RKO (cell line): ENCODE measurements at places on chromosomes 3 and 15.

- DNase-seq: no peak
These were observed 15.5 kb downstream of the BMF start for GRCh38 chr15:40092979-40093869.

GRCh38 chr15:90001062-90001682, at the start of gene ZNF710:
TSS of gene ZNF710 (plus strand) at chr15:90001324. CDS start at chr15:90067138, 65,814 bp downstream.
- peak; percentile 52 for DNase-seq

DNA sequence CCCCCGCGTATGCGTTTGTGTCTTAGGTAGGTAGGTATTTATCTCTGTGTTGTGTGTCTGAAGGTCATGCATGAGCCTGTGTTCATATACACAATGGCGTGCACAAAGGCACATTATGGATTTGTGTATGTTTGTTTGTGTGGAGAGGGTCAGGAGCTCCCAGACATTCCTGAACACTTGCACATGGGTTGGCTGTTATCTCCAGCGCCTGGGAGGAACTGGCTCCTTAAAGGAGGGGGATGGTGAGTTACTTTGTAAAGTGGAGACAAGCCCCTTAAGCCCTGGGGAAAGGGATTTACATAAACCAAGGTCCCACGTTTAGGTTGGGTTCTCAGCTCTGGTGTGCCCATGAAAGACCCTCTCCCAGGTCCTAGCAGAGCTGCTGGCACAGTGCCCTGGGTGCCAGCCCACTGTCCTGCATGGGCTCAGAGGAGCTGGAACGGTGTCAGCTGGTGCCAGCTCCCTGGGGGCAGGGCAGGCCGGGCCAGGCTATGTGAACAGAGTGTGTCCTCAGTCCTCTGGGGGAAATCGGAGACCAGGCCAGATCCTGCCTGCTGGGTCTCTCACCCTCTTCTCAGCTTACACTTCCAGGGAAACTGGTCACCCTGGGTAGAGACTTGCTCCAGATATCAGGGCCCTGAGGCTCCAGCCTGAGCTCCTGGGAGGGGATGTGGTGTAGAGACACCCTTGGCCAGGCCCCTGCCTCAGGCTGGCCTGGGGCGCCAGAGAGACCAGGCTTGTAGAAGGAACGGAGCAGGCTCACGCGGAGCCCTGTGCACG, 25.1 kb downstream of the SNX33 start:
- no peak for DNase-seq

GRCh38 chr3:119570229-119570628, 9.1 kb upstream of the ADPRH start:
- no peak for DNase-seq

DNA sequence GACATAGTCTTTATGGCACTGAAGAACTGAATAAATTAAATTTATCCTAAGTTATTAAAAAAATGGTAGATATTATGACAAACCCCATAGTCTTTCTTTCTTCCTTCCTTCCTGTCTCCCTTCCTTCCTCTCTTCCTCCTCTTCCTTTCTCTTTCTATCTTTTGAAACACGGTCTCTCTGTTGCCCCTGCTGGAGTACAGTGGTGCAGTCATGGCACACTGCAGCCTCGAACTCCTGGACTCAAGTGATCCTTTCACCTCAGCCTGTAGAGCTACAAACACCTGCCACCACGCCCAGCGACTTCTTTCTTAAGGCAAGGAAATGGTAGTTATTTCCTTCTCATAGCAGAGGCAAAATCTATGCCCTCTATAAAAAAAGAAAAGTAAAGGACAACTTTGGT, 354.6 kb downstream of the GAP43 start:
- DNase-seq: no peak

DNA sequence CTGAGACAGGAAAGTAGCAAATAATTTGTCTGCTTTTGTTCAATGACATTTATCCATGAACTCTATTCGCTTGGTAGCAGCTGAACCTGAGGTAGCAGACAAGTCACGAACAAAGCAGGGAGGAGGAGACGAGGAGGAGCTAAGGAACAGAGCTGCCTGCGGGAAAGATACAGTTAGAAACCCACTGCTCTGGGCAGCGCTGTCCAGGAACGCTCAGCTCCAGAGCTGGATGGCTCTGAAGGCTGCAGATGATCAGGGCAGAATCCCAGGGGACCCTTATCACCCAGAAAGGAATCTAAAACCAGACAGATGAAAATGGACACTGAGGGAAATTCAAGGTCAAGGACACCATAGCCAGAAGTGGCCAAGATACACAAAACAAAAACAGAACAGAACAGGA, 257.8 kb downstream of the CD47 start:
- no peak for DNase-seq

DNA sequence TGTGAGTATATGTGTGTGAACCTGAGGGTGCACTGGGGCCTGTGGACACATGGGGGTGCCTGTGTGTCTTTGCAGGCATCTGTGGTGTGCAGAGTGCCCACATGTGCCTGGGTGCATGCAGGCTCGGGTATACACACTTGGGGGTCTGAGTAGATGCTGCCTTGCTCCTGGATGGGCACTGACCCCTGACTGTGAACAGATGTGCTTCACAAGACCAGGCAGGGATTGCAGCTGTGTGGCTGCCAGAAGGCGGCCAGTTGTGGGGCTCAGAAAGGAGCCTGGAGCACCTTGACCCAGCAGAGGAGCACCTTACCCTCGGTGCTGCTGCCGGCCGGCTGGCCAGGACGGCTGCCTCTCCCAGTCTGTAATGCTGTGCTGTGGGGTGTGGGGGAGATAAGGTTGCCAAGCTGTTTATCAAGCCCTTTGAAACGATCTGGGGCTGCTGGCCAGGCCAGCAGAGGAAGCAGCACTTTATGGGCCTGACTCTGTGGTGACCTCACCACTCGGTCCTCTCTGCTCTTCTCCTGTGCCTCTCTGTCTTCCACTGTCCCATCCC, 55.5 kb upstream of the MRPS22 start:
- no peak for DNase-seq

- DNase-seq: no peak
These were observed 654.2 kb downstream of the OTOL1 start for GRCh38 chr3:162150790-162151189.

- DNase-seq: no peak
These were observed 1178.7 kb upstream of the GBE1 start for GRCh38 chr3:82940124-82940523.

DNA sequence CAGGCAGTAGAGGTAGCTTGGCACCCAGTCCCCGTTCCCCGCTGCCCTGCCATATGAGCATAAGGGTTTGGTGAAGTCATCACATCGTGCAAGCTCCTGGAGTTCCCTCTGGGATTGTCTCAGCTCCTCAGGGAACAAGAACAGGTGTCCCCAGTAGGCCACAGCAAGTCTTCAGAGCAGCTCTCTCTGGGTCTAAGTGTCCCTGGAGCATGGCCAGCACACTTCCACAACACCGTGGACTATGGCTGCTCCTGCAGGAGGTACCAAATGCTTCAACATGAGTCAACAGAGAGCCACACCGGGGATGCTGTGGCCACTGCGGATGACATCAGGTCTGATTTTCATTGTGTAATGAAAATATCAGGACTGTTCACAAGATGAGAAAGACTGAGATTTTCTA, 23.1 kb downstream of the ABHD6 start:
- no peak for DNase-seq

- DNase-seq: no peak
These were observed 137.5 kb downstream of the XXYLT1 start for GRCh38 chr3:195133462-195133861.

DNA sequence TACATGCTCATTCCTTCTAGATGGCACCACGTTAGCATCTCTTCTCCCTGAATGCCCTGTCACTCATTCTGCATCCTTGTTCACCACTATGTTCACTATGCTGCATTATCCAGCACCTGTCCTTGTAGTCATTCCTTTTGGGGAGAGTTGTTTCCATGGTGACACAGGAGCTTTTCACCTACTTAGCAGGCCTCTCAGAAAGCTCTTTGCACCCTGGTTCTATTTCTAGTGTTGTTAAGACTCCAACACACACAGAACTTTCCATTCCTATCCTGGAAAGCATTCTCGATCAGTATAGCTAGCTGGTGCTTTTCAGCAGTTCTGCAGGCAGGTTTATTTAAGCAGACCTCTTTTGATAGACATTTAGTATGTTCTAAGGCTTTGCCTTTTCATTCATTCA, 6.7 kb upstream of the RPL14 start:
- DNase-seq: no peak

DNA sequence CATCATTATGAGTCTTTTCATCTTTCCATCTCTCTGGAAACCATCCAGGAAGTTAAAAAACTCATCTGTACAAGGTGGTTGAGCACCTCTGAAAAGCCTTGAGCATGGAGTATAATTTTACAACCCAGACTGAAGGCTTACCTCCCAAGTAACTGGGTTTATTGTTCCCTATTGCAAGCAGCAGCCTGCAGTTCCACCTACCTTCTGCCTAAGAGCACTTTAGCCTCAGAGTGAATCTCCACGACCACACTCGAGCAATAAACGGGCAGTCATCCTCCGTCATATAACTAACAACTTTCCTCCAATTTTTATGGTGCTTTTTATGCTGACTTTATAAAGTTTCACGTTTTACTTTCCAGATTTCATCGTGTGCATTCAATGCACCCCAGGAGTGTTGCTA, 32.8 kb downstream of the OSBPL10 start:
- no peak for DNase-seq

DNA sequence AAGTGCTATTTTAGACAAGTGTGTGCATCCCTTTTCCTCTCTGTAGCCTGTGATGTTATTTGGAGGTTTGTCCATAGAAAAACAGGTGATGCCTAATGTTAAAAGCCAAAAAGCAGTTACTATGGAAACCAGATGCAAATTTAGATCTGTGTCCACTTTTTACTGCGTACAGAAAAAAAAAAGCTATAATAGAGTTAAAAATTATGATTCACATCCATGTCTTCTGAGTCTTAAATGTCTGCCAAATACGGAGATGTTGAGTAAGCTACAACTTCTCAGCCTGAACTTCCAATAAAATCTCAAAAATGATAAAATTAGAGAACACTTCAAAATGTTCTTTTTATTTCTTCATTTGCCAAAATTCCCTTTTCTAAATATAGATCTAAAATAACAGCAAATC, 74.2 kb upstream of the GAP43 start:
- no peak for DNase-seq

DNA sequence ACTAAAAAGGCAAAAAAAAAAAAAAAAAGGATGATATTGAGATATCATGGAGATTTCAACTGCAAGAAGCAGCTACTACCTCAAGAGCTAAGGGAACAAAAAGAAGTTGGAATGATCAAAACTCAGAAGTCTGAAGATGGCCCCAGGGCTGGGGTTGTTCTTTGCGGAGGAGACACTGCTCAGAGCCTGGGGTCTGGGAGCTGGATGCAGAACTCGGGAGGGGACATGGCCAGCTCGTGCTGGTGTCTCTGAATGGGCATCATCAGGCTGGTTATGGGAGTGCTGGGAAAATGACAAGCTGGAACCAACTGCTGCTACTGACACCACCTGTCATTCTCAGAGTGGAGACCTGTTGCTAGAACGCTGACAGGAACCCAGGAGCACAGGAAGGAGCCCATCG, 14.2 kb upstream of the ADIPOQ start:
- no peak for DNase-seq

DNA sequence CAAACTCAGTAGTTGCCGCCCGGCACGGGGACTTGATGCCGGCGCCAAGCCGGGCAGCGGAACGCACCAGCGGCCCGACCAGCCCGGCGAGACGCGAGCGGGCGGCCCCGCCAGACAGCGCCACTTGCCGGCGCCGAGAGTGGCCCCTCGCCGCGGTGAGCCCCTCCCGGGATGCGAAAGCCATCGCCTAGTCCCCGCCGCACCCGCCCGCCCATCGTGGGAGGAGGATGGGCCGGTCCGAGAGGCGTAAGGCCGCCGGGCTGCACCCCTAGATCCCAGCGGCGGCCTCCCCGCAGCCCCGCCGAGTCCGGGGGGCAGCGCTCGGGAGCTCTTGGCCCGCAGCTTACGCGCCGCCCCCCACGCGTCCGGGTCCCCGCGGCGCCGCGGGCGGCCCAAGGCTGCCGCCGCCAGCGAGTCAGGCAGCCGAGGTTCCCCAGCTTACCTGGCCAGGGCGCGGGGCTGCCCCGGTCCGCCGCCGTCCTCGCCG, 609 bp downstream of the GOLGA8A start:
- DNase-seq: peak; percentile 35

- no peak for DNase-seq
These were observed 311.5 kb upstream of the THBS1 start for GRCh38 chr15:39269352-39269751.

GRCh38 chr15:33722673-33723015, 245.7 kb upstream of the CHRM5 start:
- no peak for DNase-seq
